ENCODE measurements at places on chromosomes 4 and X.

DNA sequence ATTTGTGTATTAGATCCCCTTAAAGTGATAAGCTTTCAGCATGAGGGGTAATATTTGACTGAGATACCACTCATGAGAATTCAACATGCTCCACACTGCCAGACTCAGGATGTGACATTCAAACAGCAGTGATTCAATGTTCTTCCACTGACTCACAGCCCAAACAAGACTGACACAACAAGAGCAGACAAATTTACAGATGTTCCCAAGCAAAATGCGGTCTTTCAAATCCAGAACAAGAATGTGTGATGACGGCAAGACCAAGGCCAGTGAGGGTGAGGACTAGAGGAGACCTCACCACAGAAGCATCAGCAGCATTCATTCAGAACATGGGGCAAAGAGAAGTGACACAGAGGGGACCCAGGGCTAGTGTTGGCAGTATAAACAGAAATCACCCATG, 99.3 kb upstream of the GRIA3 start:
- DNase-seq = peak; percentile 71

DNA sequence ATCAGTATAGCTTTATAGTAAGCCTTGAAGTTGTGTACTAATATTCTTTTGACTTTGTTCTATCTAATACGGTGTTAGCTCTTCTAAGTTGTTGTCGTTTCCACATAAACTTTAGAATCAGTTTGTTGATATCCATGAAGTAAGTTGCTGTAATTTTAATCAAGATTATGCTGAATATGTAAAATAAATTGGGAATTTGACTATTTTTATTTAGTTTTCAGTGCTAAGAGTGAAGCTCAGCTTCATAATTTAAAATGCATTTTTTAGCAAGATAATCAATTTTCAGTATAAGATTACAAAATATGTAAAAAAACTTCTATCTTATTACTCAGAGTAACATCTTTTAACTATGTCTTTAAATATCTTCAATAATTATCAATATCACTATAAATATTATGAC, 1374.8 kb downstream of the PCDH7 start:
- DNase-seq = no peak

DNA sequence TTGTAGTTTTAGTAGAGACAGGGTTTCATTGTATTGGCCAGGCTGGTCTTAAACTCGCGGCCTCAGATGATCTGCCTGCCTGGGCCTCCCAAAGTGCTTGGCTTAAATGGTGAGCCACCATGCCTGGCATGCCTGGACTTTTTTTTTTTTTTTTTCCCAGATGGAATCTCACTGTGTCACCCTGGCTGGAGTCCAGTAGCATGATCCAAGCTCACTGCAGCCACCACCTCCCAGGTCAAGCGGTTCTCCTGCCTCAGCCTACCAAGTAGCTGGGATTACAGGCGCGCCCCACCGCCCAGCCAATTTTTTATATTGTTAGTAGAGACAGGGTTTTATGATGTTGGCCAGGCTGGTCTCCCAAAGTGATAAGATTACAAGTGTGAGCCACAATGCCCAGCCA, 8.4 kb downstream of the UBE2K start:
- DNase-seq = peak; percentile 77

DNA sequence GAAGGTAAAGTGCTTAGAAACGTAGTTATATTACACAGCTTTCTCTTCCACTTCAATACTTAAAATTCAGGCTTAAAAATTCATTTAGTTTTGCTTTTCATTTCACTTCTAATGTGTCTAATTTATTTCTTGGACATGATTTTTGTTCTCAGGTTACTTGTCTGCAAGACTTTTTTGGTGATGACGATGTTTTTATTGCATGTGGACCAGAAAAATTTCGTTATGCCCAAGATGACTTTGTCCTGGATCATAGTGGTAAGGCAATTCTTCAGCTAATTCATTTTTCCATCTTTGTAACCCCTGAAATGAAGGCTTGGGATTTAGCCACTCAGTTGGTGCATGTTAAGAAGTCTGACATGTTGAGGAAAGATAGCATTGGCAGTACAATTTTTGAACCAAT, 114.7 kb downstream of the DCLK2 start:
- no peak for DNase-seq

- DNase-seq = no peak
Observed at GRCh38 chr4:183635741-183636140, 23.2 kb downstream of the RWDD4 start.

Measured in fibroblast of skin of right quadriceps (primary cell).